ENCODE measurements at places on chromosomes 11 and 22. TPM values are rescaled to one million over a fixed set of nuclear protein-coding genes. Genes with fewer than 3 reads are reported as not detected.

DNA sequence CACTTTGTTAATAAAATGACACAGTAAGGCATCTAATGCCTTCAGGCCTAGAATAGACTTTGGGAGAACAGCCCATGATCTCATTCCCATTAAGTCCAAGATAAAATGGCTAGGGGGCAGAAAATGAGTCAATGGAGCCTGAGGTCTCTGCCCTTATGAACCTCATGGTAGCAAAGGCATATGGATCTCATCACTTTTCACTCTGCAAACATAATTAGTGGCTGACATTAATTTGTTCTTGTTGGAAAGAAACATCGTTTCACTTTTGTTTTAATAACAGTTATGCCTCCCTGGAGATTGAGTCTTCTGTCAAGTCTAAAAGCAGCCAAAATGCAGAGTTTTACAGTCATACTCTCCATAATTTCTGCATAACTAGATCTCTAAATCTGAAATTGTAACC, 111.8 kb upstream of the API5 start:
- no peak for DNase-seq

The BTBD10 gene
- total RNA-seq = 92.6 TPM

The APOBEC3B gene
- 3.5 TPM for total RNA-seq

- DNase-seq = no peak
Observed at GRCh38 chr11:28137832-28138231, 29.6 kb downstream of the METTL15 start.

- DNase-seq = no peak
Observed at GRCh38 chr11:115317277-115318185, 186.7 kb downstream of the CADM1 start.

- DNase-seq = no peak
Observed at GRCh38 chr11:33652431-33652830, 48.2 kb downstream of the C11orf91 start.

DNA sequence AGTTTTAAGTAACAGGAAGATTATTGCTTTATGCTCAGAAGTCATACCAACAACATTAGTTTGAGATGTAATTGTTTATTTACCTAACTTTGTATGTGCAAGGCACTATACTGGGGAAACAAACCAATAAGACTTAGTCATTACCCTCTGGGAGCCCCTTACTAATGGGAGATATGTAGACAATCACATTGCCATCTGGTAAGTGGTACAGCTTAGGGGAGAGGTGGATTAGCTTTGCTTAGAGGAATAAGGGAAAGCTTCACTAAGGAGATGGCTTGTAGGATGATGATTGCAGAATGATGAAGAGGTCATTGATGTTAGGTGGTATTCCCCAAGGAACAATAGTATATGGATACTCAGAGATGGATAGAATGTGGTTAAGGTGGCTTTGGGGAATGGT, 17.5 kb downstream of the EMSY start:
- DNase-seq = no peak

GRCh38 chr11:72782081-72782920, 11.5 kb downstream of the STARD10 start:
- DNase-seq = no peak

DNA sequence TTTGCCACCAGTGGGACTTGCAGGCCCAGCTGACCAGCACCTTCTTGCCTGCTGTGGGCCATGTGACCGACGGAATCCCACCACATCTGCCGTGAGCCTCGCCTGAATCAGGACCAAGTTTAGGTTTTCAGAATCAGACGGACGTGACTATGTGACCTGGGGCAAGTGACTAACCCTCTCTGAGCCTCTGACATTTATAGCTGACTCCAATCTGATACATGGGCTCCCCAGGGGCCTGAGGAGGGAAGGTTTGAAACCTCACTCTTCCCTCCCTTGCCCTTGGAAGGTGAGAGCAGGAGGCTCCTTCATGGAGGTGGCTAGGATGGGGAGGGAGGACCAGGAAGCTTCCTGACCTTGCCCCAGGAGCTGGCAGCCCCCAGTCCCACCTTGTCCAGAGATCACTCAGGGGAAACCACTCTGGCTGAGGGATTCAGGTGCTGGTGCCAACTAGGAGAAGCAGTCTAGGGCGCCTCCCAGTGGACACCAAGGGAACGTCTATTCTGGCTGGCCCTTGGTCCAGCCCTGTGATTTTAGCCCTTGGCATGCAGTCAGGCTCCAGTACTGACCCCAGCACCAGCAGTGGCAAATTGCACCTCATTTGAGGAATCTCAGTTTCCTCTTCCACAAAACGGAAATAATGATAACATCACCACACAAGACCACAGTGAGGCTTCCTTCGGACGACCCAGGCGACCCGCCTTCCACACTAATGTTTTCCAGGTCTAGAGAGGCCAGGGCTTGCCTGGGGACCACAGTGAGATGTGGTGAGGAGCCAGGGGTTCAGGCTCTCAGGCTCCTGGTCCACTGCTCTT, 47.2 kb upstream of the SYT7 start:
- no peak for DNase-seq

GRCh38 chr11:96218006-96218405, 125.0 kb downstream of the MAML2 start:
- no peak for DNase-seq

DNA sequence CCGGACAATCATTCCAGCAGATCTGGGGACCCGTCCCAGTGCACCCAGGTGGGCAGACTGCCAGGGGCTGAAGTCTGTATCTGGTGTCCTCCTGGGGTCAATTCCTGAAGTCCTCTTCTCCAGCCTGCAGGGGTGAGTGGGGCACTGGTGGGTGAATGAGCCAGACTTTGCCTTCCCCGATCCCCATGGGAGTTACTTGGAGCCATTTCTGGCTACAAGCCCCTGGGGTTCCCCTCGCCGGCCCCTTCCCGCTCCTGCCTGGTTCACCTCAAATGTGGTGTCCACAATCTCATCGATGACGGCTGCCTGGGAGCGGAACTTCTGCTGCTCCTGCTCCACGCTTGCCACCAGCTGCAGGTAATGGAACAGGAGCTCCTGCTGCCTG, 5.0 kb downstream of the CST6 start:
- DNase-seq = no peak

- no peak for DNase-seq
Observed at GRCh38 chr22:41178425-41178975, 26.6 kb upstream of the L3MBTL2 start.

The MUC6 gene
- total RNA-seq = not detected

DNA sequence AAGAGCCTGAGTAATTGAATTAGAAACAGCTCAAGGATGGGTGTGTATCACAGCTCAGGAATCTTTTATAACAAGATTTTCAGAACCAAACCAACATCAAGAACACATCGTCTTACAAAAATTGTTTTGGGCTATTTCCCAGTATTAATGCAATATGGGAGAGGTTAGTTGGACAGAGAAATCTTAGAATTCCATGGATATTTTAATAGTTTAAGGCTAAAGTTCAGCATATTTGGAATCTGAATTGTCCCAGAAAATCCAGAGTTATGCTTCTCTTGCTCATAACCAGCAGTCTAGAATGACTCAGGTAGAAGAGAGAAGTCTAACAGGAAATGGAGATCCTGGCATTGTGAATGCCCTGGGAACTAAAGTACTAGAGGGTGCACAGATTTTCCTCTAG, 74.6 kb downstream of the ADM start:
- no peak for DNase-seq

- DNase-seq = peak; percentile 5
Observed at GRCh38 chr11:130476200-130476921, 27.9 kb downstream of the ADAMTS15 start.

GRCh38 chr11:74417379-74417804, 19.2 kb upstream of the PGM2L1 start:
- no peak for DNase-seq

The MS4A7 gene
- not detected for total RNA-seq

DNA sequence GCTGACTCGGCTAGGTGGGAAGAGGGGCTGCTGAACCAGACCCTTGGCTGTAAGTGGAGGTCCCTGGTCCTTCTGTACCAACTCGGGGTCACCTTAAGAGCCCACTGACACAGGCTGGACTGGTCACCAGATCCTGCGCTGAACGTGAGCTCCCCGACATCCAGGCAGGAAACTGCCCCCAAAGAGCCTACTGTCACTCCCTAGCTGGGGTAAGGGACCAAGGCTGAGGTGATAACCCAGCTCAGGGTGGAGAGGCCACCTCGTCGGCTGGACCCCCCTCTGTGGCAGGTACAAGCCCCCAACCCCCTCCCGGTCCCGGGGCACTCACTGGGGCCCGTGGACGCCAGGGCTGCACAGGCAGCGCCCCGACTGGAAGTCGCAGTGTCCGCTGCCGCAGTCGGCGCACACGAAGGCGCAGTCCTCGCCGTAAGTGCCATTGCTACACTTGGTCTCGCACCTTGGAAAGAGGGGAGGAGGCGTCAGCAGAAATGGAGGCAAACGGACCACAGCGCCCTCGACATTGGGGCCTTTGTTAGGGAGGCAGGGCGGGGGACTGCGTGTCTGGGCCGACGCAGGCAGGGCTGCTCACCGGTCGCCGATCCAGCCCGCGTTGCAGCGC, 7.4 kb downstream of the SCARF2 start:
- no peak for DNase-seq

The SLC17A6 gene
- total RNA-seq = not detected

DNA sequence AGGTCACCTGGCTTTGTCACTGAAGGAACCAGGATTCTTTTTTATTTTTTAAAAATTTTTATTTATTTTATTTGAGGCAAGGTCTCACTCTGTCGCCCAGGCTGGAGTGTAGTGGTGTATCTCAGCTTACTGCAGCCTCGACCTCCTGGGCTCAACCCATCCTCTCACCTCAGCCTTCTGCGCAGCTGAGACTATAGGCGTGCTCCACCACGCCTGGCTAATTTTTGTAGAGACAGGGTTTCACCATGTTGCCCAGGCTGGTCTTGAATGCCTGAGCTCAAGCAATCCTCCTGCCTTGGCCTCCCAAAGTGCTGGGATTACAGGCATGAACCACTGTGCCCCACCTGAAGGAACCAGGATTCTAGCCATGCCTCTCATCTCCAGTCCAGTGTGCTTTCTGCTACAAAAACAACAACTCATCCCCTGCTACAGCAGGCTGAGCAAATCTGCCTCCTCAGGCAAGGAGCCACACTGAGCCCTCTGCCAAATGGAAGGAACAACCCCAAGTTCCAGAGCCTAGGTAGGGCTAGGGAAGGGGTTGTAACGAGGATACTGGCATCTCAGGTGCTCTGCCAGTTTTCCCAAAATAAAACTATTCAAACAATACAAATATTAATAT, 2.6 kb upstream of the PEX26 start:
- DNase-seq = no peak

The APOBEC3F gene
- 2.6 TPM for total RNA-seq

DNA sequence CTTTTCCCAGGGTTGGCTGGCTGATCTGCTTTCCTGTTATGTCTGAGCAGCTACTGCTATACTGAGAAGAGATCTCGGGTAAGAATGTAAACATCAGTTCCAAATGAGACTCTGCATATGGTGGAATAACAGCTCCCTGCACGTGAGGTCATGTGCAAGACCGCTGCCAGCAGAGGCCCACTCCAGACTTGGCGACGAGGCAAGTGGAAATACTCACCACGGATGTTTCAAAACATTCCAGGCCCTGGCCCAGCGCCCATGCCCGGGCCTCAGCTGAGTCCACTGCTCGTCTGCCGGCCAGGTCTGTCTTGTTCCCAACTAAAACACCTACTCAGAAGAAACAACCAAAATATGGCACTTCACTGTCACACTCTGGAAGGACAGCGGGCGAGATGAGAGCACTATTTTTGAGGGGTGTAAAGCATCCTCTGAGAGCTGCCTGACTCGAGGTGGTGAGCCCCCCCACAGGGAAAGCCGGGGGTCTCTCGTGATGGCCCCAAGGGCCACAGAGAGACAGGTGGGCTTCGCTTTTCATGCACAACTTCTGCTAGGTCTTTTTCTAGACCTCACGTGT, 13.1 kb downstream of the IFT27 start:
- no peak for DNase-seq

- DNase-seq = no peak
Observed at GRCh38 chr11:19430754-19431398, 190.1 kb upstream of the E2F8 start.

The YPEL4 gene
- not detected for total RNA-seq

DNA sequence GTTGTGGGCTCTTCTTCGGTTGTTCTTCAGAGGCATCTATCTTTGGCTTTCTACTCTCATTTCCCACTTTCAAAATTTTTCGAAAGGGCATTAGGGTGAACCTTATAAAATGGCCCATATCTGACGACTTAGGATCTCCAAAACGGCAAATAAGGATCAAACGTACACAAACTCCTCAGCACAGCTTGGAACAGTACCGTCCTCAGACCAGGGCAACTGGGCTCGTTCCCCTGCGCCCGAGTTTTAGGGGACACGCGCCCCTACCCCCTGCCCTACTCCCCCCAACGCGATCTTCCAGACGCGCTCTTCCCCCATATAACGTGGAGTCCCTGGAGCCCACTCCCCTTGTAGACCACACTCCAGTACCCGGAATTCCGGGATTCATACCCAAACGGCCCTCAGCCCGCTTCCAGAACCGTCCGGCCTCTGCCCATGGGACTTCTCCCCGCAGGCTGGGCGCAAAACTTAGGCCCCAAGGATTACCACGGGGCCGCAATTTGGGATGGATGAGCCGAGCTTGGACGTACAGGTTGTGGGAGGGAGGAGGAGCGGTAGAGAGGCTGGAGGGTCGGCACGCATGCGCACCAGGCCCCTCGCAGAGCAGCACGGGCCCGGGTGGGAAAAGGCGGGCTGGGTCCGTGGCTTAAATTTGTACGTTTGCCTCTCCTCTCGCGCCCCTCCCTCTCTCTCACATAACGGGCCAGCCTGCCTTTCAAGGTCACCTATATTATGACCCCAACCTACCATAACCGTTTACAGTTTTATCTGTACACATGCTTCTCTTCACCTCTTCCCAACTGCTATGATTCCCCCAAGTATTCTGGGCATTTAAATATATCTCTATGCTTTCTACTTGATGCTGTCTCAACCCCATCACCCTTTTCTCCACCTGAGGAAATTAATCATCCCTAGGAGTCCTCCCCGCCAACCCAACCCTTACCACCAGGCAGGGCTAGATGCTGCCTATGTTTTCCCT, 3.4 kb downstream of the CCDC89 start:
- DNase-seq = no peak

- DNase-seq = no peak
Observed at GRCh38 chr11:2346014-2346413, 31.1 kb upstream of the CD81 start.

The MYRF gene
- 1.4 TPM for total RNA-seq

DNA sequence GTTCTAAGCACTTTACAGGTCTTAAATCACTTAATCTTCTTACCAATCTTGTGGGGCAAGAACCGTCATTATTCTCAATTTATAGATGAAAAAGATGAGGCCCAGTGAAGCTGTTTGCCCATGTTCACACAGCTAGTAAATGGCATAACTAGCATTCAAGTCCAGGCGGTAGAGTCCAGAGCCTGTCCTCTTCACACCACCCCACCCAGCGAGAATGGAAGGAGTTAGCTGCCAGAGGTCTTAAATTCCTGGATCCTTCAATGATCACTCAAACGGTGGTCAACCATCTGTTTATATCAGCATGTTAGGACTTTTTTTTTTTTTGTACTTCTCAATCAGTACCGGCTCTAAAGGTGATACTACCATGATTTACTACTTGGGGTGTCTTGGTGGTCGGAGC, 43.3 kb downstream of the PARVA start:
- no peak for DNase-seq

The GTPBP1 gene
- 28.9 TPM for total RNA-seq

GRCh38 chr22:31019191-31019930, 50.3 kb downstream of the TUG1 start:
- no peak for DNase-seq

The RIN1 gene
- 58.0 TPM for total RNA-seq

All from SJSA1 (cell line).